ENCODE measurements at places on chromosomes 3 and 15. TPM values are rescaled to one million over a fixed set of nuclear protein-coding genes. Genes with fewer than 3 reads are reported as not detected.

DNA sequence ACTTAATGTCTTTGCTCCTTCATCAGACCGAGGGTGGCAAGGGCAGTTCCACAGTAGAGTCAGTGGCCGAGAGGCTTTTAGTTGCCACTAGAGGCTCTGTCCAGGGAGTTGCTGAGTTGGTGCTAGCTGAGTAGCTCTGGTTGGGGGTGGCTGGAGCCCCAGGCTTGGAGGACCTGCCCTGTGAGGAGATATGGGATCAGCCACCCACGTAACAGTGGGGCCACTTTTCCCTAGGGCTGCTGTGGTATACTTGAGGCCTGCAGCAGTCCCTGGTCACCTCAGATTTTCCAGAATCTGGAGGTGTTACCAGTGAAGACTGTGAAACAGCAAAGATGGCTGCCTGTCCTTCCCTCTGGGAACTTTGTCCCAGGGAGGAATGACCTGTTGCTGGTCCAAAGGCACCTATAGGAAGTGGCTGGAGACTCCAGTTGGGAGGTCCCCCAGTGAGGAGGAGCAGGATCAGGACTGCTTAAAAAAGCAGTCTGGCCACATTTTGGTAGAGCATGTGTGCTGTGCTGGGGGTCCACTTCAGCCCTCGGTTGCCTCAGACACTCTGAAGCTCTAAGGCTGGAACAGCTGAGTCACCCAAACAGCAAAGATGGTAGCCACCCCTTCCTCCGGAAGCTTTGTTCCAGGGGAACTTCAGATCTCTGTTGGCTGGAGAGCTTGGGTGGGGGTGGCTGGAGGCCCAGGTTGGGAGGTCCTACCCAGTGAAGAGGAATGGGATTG is 72.9 kb downstream of the AKAP13 start:
- no peak for DNase-seq

- no peak for DNase-seq
These were observed 110.2 kb downstream of the CMSS1 start for GRCh38 chr3:99927671-99928457.

GRCh38 chr3:124281453-124282316 is 289.8 kb upstream of the ROPN1 start:
- DNase-seq: peak; percentile 70

- no peak for DNase-seq
These were observed 81.2 kb upstream of the THBS1 start for GRCh38 chr15:39499681-39500080.

MBNL1 gene
- total RNA-seq: 316 TPM
